ENCODE measurements at places on chromosomes 12 and 14.

GRCh38 chr14:89408907-89409700 lies 7.9 kb downstream of the FOXN3 start:
- no peak for DNase-seq

DNA sequence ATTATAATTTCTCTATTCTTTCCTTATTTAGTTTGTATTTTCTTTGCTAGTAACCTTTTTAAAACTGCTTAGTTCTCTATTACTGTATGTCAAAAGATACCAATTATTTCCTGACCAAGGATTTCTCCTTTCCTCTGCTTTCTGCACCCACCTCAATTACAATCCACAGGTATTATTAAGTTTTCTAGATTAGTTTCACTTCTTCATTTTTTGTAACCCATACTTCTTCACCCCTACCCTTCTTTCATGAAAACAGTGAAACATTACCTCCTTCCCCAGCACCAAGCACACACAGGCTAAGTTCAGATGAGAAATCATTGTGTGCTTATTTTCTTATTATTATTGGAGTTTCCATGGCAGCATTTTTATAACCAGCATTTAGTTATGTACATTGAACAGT lies 318.5 kb upstream of the MDGA2 start:
- DNase-seq: no peak

DNA sequence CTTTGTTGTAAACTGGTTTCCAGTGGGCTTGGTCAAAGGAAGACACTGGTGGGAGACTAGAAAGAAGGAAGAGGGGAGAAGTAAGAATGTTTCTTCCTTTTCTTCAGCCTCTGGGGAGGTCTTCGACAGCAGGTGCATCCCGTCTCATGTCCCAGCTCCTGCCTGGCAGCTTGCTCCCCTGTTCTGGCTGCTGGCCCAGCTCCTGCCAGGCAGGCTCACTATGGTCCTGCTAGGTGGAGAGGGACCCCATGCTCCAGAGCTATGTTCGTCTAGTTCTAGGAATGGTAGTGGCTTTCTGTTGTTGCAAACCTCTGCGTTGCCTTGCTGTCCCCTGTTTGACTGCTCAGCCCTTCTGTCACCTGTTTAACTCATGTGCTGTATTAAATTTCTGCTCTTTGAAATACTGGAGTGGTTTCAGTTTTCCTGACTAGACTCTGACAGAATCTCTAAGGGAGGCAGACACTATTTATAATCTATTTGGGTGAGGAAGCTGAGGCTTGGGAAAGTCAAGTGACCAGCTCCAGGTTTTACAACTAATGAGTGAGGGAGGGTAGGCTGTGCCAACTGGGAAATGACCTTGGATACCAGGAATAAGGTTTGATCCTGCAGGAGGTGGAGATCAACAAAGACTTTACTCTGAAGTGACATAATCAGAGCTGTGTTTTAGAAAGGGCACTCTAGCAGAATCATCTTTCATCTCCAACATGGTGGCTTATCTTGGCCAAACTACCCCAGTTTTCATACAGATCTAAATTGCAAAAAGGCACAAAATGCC lies 94.7 kb upstream of the DDHD1 start:
- DNase-seq: no peak

DNA sequence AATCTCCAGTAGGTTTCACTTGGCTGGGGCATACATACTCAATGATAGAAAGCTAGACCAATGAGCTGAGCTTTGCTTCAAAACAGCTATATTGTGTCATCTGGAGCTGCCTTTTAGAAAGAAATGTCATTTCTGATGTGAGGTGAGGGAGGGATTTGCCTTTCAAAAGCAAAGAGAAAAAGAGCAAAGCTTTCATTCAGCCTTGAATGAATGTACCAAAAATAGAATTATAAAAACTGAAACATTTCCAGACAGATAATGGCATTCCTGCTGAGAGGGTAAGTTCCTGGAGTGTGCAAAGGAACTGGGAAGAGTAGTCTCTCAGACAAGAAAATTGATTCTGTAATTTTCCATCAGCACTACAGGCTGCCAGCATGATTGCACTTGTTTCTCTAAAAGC lies 710.0 kb downstream of the LRFN5 start:
- DNase-seq: no peak

GRCh38 chr12:94925729-94926128 lies 77.8 kb downstream of the NDUFA12 start:
- no peak for DNase-seq

GRCh38 chr12:25883026-25883916 lies 75.2 kb upstream of the RASSF8 start:
- no peak for DNase-seq

DNA sequence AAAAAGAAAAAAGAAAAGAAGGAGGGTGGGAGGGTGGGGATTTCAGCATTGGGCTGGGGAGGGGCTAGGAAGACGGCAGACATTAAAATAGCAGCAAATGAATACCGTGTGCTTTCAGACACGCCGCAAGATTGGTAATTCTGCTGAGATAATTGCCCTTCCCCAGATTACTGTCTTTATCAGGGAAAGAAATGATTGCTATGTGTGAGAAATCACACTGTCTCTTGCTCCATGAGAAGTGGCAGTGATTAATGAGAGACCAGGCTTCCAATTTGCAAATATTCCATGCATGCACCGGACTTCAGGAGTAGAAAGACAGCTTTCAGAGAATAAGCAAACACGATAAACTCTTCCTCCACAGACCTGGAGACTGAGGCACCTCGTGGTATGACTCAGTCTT lies 7.6 kb upstream of the KCNA5 start:
- DNase-seq: no peak

All from stimulated activated CD8-positive, alpha-beta memory T cell treated with anti-CD3 and anti-CD28 coated beads, Interleukin-15, amount 100 ng/mL, for 1 hour (primary cell).